Aorta (tissue), 5 donors: ENCODE measurements at places on chromosomes 6 and 20. TPM values are rescaled to one million over a fixed set of nuclear protein-coding genes. Genes with fewer than 3 reads are reported as not detected.

- DNase-seq = no peak
Measured at GRCh38 chr6:159066483-159066882, 21.7 kb upstream of the TAGAP start.

- DNase-seq = no peak
Measured at GRCh38 chr6:109069746-109070145, 24.9 kb downstream of the SESN1 start.

GRCh38 chr20:53362736-53363135, 230.9 kb downstream of the ZNF217 start:
- no peak for DNase-seq

WFDC2 gene
- 1.5 TPM for total RNA-seq

ZBTB46 gene
- total RNA-seq = 17.4 TPM

GJA10 gene
- total RNA-seq = not detected

CD93 gene
- 160 TPM for total RNA-seq

- DNase-seq = no peak
Measured at GRCh38 chr6:31356216-31356945, 598 bp downstream of the HLA-B start.

DNA sequence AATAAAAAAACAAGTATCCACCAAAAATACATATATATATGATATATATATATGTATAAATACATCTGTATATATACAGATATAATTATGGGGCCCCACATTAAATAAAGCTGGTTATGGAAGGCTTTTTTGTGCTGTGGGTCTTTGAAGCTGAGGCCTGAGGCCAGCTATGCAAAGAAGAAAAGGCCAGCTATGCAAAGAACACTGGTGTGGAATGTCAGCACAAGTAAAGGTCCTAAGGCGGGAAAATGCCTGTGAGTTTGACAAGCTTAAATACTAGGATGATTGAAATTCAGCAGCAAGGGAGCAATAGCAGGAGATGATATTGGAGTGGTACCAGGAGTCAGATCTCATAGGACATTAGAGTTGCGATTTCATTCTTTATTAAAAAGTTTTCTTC, 25.2 kb downstream of the ADGRF1 start:
- DNase-seq = no peak

DNA sequence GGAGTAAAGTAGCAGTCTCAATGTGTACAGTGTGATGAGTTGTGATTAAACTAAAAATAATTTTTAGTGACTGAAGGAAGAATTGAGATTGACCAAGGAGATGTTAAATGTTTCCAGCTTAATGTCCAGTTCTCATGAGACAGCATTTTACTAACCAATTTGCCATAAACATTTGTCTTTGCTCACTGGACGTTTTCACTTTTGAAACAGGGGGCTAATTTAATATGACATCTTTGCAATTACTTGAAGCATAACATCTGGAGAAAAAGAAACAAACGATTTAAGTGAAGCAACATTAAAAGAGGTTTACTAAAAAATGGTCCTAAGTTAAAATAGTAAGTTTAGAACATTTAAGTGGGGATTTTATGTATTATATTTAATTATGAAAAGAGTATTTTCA, 443.8 kb downstream of the BCKDHB start:
- no peak for DNase-seq

DNA sequence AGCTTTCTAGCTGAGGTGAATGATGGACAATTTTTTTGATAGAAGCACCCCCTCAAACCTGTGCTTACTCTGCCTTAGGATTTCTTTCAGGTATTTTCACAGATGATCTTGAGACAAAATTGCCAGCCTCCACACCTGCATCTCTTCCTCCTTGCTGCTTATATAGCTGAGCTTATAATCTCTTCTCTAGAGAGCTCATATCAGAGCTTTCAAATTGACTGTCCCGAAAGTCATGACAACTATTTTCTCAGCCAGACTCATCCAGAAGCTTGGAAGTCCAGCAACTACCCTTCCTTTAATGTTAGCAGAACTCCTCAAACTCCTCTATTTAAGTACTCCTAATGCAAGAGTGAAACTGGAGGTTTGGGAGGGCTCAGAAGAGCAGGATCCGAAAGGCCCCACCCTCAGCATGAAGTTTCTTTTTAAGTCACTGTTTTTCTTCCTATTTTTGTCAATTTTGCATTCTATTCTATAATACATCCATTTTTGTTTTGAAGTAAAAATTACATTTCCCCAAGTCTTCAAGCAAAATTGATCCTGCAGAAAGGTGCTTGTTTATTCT, 12.7 kb downstream of the CGA start:
- no peak for DNase-seq

GLP1R gene
- not detected for total RNA-seq

- no peak for DNase-seq
Measured at GRCh38 chr6:142918339-142919042, 26.5 kb downstream of the HIVEP2 start.

SDC4 gene
- 51.2 TPM for total RNA-seq

LGSN gene
- total RNA-seq = not detected

GRCh38 chr6:126770176-126770575, 348.3 kb upstream of the RSPO3 start:
- no peak for DNase-seq

BMP5 gene
- 1.5 TPM for total RNA-seq

LST1 gene
- 21.1 TPM for total RNA-seq
